ENCODE measurements at places on chromosomes 3 and 15.

- DNase-seq, result no peak
Observed at GRCh38 chr15:74011610-74012009, 17.1 kb downstream of the PML start.

GRCh38 chr3:67357610-67358458, 296.6 kb downstream of the SUCLG2 start:
- DNase-seq, result peak; percentile 12

- no peak for DNase-seq
Observed at GRCh38 chr3:122786066-122786465, 7.6 kb downstream of the HSPBAP1 start.

- no peak for DNase-seq
Observed at GRCh38 chr3:4587061-4587837, 94.1 kb downstream of the ITPR1 start.

DNA sequence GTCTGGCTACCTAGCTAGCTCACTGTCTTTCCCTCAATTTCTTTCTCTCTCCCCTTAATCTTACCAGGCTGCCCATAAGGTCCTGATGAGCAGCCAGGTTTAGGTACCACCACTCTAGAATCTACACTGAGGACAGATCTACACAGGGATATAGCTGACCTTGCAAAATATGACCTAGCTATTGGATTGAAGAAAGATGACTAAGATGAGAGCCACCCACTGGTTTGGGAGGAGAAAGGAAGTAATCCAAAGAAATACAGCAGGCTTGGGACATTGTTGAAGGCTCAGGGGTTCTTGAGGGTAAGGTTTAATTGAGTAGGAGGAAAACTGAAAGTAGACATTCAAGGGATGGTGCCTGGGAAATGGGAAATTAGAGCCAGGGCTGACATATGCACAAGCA, 142.0 kb upstream of the TMC3 start:
- no peak for DNase-seq

DNA sequence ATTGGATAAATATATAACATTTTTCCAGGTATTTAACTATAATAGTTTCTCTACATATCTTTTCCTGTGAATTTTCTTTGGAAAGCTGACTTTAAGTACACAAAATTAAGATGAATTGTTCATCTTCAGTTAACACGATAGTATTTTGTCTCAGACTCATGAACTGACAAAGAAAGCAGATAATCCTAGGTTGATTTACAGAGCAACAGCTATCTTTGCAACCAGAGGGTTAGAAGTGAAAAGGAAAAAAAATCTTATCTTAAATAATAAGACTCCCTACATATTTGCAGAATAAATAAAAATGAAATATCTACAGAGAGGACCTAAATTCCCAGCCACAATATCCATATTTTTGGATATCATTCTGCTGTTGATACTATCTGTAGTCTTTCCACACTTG, 350.2 kb upstream of the GRM7 start:
- no peak for DNase-seq

- peak; percentile 38 for DNase-seq
Observed at GRCh38 chr15:45378149-45378912, at the start of gene GATM. Gene GATM (minus strand): TSS chr15:45378544. CDS start chr15:45378453, 91 bp downstream.

DNA sequence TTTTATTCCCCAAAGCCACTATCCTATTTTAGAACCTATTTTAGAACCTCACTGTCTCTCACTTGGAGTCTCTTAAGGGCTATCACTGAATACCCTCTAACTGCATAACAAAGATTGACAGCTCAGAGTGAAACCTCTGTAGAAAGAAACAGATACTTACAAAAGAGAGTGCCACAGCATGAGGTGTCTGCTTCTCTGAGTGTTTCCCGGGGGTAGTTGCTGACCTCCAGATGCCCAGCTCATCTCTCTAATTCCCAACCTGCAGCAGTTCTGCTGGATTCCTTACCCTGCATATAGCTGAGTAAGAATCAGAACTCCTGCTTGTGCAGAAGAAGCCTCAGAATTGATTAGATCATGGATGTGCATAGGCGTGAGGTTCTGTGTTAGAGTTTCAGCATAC, 34.5 kb downstream of the P3H2 start:
- DNase-seq, result no peak

GRCh38 chr15:84582583-84583157, 18.1 kb upstream of the ZSCAN2 start:
- no peak for DNase-seq

DNA sequence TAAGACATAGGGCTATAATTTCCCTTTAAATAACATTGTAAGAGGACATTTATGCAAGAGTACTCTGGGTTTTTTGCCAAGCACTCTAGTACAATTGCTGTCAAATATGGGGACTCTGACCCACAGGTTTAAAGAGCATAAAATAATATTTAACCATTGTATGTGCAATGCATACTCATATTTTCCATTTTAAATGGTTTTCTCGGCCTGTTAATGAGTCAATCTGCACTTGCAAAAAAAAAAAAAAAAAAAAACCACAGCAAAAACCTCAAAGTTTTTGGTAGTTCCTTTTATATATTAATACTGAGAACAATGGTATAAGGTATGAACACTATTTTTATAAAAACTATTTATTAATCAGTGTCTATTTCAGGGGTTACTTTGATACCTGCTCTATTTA, 304.0 kb upstream of the CBLB start:
- no peak for DNase-seq

DNA sequence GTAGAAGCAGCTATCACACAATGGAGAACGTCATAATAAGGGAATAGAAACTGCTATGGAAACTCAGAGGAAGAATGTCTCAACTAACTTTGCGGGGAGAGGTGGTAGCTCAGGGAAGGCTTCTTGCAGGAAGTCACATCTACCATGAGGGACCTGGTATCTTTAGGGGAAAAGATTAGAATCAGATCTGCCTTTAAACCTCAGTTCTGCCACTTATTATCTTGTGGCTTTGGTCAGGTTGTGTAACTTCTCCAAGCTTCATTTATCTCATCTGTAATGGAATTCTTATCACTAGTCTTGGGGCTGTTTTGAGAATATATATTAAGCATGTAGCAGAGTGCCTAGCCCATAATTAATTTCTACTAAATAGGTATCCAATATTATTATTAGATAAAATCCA, 46.4 kb upstream of the PRICKLE2 start:
- DNase-seq, result peak; percentile 9

- peak; percentile 52 for DNase-seq
Observed at GRCh38 chr3:123618076-123618708, 33.3 kb upstream of the HACD2 start.

- no peak for DNase-seq
Observed at GRCh38 chr3:49358884-49359225, 702 bp upstream of the GPX1 start.

DNA sequence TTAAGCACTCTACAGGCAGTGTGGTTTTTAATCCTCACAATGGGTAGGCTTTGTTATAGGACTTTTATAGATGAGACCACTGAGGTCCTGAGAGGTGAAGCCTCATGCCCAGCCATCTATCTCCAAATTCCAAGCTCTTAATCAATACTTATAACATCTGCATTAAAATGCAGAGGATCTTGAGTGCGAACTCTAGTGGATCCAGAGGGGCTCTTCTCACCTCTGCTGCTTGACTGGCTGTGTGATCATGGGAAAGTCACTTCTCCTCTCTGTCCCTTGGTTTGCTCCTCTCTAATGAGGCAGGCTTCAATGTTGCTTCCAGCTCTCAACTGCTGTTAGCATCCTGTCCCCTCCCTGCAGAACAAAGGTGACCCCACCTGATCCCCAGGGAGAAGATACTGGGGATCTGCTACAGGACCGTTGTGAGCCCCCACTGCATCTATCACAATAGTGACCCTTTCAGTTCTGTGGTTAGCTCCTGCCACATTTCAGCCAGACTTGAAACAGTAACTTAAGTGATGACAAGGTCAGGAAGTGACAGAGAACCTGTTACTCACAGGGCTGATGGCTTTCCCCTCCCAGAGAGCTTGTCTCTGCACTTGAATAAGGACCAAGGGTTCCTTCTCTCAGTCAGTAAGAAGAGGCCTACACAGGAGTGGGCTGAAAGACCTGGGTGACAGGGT, 1.3 kb downstream of the SLC27A2 start:
- DNase-seq, result peak; percentile 82

DNA sequence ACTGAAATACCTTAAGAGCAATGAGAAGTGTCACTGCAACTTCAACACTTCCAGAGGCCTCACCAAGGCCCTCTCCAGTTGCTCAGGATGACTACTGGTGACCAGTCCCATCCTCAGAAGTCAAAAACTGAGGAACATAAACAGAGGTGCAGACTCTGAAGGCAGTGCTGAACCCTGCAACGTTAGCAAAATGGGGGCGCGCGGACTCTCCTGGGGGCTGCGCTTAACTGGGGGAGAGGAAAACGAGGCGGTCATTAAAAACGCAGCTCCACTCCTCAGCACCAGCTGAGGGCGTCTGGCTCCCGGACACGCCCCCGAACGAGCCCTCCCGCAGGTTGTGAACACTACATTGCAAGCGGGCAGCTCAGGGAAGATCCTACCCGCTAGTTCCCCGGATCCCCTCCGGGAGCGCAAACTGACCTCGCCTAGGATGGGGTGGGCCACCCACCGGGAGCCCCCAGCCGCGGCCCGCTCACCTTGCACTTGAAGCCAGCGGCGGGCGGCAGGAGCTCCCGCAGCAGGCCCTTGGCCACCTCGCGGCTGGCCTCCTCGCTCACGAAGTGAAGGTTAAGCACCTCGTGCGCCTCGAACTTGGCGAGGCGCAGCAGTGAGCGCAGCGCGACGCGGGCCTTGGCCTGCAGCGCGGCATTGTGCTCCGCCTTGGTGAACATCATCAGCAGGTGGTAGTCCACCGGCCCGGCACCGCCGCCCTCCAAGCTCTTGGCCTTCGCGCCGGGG, 711 bp downstream of the XXYLT1 start:
- peak; percentile 80 for DNase-seq

DNA sequence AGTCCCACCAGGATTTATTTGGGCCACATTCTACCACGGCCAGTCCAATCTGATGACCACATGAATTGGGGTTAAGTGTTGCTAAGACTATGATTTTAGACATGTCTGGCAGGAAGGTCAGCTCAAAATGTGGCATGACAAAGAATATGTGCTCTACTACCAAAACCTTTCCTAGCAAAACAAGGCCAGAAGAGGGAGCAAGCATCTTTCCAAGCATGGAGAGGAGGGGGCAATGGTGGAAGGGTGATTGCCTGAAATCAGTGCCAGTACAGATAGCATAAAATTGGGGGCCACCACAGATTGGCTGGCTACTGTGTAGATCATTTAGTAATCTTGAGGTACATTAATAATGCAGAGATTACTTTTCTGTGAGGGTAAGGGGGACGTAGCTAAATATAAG, 43.2 kb downstream of the TMEM39A start:
- DNase-seq, result no peak

GRCh38 chr3:56131974-56132590, 336.2 kb downstream of the ERC2 start:
- DNase-seq, result peak; percentile 87

GRCh38 chr3:180063783-180064182, 27.0 kb upstream of the PEX5L start:
- no peak for DNase-seq

DNA sequence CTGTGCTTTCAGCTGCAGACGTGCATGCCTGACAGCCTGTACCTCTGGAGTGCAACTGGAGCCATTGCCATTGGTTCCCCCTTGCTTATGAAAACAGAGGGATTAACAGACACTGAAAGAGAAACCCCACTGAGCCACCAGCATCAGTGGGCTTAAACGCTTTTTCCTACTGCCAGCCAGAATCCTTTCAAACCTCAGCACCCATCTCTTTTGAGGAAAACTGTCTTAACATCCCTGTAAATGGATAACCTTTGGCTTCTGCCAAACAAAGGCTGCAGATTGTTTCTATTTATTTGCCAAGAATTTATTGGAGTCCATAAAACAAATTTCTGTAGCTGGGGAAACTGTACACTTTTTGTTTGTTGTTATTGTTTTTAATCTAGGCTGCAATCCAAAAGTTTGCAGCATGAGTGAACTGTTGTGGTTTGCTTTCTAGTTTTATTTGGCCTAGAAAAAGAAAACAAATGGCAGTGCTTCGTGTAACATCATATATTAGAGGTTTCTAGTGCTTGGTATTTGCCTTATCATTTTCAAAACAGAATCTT, 369.2 kb upstream of the IL12A start:
- no peak for DNase-seq

DNA sequence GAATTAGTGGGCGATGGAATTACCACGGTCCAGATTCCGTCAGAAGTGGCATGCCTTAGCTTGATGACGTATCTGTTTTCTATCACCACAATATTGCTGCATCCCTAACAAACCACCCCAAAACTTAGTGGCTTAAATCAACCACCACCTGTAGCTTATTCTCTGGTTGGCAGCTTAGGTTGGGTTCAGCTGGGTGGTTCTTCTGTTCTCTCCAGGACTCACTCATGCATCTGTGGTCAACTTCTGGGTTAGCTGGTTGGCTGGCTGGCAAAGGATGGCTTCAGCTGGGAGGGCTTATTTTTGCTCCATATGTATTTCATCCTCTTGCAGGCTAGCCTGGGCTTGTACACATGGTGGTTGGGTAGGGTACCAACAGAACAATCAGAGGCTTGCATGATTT, 288.8 kb upstream of the LRRFIP2 start:
- DNase-seq, result no peak

DNA sequence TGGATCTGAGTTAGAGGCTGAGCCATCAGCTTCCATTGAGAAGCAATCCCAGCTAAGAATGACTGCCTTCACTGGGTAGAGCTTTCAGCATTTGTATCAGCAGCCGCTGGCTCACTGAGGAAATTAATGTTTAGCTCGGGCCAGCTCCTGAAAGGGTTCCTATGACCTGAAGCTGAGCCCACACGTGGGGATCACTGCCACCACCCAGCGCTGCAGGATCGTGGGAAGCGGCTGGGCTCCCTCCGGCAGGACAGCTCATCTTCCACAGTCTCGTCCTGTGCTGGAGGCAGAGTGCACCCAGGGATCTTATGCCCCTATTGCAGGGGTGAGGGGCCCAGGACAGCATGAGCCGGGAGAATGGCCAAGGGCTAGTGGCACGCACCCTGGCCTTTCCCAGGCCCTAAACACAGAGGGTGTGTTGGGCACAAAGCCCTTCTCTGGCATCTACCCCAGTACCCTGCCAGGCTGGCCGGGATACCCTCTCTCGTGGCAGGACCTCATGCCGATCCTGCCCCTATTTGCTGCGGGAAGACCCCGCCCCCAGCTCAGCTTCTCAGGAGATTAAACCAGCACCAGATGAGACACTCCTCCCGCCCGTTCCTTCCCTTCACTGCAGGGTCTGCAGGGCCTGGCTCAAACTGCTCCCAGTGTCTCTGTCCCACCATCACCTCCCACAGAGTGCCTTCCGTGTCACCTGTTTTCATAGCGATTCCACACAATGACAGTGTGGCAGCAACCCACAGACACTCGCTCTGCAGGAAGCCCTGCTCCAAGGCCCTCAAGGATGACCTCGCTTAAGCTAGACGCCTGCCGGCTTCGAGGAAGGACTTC, 28.5 kb downstream of the KLHL25 start:
- no peak for DNase-seq

- DNase-seq, result peak; percentile 58
Observed at GRCh38 chr15:57559875-57560274, 31.8 kb upstream of the MYZAP start.

Data from NB4 (cell line).